ENCODE measurements at places on chromosomes 4 and X.

DNA sequence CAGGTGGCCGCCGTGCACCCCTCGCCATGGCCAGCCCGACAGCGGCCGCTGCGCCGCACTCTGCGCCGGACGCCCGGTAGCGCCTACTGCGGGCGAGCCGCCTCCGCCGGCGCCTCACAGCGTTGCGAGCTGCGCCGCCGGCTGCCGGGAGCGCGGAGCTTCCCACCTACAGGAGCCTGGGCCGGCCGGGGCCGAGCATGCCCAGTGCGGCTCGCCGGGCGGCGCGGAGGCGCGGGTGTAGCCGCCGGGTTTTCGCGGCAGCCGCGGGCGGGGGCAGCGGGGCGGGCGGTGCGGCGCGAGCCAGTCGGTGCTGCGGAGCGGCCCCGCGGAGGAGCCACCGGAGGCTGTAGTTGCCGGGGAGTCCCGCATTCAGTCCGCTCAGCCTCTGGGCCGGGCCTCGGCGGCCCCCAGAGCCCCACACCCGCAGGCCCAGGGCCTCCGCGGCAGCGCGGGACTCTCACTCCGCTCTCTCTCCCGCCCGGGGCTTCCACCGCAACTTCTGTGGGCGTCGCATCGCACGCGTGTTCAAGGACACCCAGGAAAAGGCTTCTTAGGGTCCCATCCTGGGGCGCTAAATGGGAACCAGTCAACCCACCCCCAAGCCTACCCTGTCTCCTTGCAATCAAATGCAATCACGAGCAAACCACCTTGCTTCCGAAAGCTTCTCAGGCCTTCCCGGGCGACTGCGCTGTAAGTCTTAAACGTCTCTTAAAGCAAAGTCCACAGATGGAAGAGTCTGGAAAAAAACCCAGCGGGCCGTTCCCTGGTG is at the start of gene MFAP3L:
MFAP3L (minus strand) TSS at position 143 of the 769 bp plus-strand sequence. CDS start 20,518 bp downstream, outside the sequence.
- peak; percentile 69 for DNase-seq

DNA sequence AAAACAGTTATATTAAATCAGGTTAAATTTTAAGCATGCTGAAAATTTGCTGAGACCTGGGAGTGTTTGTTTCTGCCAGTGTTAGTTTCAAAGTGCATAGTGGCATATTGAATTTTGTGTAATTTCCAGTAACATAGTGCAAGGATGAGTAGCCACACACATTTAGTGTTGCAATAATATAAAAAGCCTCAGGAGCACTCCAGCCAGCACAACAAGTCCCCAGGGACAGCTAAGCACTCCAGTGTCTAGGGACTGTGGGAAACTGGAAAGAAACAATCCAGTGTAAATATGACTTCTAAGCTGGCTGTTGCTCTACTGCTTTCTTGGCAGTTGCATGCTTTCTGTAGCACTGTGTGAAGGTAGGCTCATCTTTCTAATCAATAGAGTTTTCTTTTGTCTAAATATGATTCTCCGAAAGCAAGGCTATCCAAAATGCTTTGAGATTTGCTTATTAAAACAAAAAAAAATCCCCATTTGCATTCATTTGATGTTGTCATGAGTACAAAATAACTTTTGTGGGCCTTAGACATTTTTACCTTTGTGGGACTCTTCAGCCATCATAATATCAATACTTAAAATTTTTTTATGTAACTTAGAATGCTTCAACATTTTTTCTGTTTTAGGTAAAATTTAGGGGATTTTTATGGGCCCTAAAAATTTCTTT is 24.2 kb upstream of the CXCL2 start:
- no peak for DNase-seq

DNA sequence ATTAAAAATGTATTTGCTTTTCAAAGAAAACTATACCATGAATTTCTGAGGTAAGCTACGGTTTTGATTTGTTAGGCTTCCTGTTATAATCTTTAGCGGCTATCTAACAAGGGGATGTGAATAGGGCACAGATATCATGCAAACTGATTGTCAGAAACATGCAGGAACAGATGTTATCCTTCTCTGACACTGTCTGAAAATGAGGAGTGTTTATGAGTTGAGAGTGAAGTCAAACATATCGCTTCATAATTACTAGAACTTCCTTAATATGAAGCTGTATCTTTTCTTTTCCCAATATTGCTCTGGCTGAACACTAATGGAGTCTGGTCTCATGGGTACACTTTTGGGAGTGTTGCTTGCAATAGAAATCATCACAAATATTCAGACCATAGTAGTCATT is 16.3 kb upstream of the SULT1B1 start:
- no peak for DNase-seq

DNA sequence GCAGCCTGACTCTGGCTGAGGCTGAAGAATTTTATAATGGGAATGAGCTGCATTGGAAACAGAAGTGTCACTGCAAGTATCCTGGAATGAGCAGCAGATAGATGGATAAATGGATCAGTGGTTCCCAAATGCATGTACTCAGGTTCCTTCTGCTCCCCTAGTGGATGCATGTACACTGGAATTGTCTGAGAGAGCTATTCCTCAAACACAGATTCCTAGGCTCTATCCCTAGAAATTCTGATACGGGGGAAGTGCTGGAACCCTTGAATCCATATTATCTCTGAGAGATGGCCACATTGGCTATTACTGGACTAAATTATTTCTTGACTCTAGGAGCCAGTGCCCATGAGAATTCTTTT is 64.8 kb downstream of the TMEM131L start:
- no peak for DNase-seq

GRCh38 chr4:61741327-61742096 is 541.4 kb downstream of the ADGRL3 start:
- no peak for DNase-seq

DNA sequence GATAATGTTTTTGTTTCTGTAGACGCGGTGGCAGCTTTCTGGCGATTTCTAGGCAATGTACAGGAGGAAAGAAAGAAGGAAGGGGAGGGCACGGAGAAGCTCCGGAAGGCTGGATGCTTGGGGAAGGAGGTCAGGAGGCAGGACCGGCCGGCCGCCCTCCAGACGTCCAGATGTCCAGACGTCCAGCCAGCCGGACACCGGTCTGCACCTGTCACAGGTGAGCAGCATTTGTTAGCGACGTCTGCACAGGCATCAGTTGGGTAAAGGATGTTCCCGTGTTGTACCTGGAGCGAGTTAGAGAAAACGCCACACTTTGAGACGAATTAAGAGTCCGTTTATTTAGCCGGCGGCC is 90.0 kb upstream of the PPP2R3B start:
- DNase-seq: no peak

DNA sequence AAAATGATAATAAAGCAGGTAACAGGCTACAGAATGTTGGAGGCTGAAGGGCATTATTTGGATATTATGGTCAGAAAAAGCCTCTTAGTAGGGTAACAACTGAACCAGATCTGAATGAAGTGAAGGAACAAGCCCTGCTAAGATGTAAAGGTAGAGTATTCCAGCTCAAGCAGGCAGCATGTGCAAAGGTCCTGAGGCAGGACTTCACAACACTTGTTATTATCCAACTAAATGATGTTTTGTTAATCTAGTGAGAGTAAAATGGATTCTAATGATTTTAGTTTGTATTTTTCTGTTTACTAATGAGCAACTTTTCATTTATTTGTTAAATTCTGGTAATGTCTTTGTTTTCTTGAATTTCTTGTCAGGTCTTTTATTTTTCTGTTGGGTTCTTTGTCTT is 35.7 kb downstream of the RAB33B start:
- DNase-seq: no peak

DNA sequence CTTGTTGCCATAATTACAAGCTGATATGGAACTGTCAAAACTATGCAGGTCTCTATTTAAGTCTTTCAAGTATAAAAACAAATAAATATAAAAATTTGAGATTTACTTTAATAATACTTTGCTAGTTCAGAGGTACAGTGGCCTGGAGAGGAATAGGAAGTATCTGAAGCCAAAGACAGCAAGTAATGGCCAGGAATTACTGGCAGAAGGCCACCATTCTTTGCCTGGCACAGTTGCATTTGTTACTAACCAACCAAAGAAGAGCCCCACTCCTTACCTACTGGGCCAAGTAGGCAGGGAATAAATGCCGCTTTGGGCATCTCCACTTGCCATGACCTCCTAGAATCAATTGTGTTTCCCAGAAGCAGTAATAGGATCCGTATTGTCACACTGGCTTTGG is 13.8 kb upstream of the ADAMTS3 start:
- DNase-seq: no peak

- no peak for DNase-seq
Measured at GRCh38 chr4:141637565-141637964, 1.2 kb downstream of the IL15 start.

DNA sequence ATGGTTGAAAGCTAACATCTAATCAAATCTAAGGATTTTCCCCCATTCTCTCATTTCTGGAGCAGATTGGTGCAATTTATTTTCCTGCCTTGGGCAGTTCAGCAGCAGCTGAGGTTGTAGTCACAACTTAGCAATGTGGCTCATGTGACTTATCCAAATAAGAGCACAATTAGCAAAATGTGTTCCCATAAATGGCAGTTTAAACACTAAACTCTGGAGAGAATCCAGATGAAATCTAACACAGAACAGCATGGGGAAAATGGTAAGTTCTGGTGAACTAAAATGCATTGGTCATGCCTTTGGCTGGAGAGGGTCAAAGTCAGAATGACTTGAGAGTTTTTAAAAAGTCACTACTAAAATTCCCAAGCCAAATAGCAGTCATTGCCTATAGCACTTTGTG is 422.6 kb upstream of the DIPK2B start:
- DNase-seq: no peak

- no peak for DNase-seq
Measured at GRCh38 chrX:19814240-19814639, 73.2 kb downstream of the SH3KBP1 start.

DNA sequence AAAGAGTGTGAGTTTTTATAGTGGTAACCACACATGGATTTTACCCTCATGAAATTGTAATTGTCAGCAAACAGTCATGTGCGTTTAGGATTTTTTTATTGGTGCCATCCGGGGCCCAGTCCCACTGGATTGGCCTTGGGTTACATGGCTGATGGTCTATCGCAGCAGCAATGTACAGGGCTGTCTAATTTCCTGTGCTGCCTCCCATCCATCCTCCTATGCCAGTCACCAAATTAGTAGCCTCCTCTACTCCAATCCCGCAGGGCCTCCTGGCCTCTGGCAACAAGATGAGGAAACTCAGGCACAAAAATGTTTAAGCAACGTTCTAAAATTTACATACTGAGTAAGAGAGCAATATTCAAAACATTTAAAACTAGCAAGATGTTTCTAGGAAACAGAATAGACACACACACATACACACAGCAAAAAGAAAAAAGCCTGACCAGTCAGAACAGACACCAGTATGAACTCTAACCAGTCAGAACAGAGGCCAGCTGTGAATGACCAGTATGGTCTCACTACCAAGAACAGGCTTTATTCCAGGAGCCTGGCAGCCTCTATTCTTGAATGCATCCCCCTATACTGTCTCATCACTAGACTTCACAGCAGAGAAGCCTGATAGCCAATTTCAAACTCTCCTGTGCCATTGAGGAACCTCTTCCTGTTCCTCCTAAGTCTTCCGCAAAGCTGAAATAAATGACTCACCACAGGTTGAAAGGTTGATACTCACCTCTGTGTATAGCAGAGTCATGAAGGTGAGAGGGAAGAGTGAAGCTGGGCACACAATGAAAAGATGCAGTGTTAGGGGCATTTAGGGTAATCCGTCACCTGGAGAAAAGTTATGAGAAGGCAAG is 42.6 kb downstream of the CHRNA9 start:
- no peak for DNase-seq

DNA sequence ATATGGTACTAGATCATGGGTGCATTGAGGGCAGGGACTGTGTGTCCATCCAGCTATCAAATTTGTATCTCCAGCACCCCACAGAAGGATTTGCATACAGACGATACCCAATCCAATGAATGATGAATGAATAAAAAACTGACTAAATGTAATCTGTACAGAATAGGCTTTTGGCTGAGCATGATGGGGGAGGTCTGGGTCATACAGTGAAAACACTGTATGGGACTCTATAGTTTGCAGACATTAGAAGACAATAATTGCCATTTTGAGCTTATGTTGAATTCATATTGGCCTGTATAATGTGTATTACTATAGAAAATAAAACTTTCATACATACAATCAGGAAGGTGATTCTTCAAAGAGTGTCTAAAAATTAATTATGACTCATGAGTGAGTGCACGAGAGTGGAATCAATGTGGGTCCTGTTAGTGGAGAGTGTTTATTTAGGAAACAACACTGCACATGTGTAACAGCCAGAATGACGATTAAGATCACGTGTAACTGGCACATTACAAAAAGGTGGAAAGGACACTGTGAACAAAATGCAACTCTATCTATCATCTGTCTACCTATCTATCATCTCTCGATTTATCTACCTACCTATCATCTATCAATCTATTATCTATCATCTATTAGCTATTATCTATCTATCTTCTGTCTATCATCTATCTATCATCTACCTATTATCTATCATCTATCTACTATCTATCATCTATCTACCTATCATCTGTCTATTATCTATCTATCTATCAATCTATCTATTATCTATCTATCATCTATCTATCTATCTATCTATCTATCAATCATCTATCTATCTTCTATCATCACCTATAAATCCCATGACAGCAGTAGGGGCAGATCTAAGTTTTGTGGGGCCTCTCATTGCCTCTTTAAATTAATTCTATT is 201.3 kb downstream of the PTTG2 start:
- no peak for DNase-seq

GRCh38 chr4:41820473-41820872 is 71.9 kb upstream of the PHOX2B start:
- DNase-seq: no peak
